ENCODE measurements at places on chromosomes 6 and 20.

GRCh38 chr6:145483191-145483996 lies 251.9 kb downstream of the EPM2A start:
- DNase-seq, result peak; percentile 25

DNA sequence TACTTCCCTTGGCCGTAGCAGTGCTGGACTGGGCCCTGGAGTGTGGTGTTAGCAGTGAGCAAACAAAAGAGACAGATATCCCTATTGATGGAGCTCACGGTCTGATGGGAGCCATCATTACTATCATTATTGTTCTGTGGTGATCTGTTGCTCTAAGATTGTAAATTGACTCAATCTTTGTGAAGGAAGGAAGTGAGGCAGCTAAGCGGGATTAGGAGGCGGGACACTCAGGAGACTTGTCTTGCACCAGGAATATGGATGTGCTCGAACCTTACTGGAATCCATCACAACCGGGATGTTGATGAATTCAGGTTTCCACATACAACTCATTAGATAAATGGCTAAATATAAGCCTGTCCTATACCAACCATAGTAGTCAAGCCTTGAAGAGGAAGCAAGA lies 25.5 kb upstream of the FAM50B start:
- no peak for DNase-seq

DNA sequence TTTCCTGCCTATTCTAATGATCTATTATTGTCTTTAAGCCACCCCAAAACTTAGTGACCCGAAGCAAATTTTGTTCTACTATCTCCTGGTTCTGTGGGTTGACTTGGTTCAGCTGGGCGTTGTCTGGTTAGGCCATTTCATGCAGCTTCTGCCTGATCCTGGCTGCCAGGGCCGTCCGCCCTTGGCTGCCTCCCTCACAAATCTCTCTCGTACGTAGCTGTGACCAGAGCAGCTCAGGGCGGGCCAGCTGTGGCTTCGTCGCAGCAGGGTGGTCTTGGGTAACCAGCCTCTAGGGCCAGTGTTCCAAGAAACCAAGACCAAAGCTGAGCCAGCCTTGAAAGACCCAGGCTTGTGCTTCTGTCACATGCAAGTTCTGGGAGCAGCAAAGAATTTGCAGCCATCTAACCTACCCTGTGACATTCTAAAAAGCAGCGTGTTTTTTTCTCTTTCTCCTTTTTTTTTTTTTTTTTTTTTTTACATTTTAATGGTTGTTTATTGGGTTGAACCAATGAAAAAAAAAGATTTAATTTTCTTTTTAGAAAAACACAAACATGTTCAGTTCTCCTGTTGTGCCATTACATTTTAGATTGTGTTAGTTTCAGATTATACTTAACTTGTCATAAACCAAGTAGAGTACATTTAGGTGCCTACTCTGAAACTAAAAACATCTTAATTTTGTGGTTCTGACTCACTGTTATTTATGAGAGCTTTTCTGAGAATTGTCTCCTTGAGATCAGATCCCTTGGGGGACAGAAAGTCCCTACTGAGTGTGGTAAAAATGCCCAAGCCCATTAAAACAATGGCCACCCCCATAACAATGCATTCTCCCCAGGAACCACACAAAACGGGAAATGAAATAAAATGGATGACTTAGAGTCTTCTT lies 83.9 kb downstream of the ZDHHC14 start:
- DNase-seq, result no peak

- DNase-seq, result no peak
These were observed 302.6 kb downstream of the GMDS start for GRCh38 chr6:1942834-1943233.

DNA sequence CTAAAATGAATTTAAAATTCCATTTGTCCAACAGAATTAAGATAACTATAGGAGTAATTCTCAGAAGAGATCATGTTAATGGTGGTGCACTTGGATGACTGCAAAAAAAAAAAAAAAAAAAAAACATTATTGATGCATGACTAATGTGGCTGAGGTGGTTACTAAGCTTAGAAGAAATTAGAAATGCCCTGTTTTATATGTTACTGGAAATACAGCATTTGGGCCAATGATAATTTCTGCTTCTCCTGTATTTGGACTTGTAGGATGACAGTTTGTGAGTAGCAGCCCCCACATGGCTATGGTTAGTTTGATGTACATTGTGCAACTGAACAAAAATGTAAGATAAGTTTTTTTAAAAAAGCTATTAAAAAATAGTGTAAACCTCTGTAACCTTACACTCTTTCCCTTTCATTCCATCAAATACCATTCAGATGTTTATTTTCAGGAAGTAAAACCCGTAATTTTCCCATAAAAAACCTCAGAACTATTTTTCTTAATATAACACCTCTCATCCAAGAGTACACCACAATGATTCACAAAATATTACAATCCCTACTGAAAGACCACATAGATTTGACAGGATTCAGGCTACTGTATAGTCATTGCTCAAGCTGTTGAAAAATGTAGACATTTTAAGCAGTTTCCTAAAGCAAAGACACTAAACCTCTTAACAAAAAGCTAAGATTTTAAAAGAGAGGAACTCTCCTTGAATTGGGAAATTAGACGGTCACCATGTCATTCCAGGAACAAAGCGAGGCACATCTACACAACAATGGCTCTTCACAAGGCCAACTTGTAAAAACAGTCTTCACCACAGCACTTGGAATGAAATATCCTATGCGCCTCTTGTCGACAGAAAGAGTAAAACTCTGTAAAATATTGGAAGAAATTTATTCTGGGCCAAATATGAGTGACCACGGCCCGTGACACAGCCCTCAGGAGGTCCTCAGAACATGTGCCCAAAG lies 83.0 kb downstream of the WDR27 start:
- no peak for DNase-seq

DNA sequence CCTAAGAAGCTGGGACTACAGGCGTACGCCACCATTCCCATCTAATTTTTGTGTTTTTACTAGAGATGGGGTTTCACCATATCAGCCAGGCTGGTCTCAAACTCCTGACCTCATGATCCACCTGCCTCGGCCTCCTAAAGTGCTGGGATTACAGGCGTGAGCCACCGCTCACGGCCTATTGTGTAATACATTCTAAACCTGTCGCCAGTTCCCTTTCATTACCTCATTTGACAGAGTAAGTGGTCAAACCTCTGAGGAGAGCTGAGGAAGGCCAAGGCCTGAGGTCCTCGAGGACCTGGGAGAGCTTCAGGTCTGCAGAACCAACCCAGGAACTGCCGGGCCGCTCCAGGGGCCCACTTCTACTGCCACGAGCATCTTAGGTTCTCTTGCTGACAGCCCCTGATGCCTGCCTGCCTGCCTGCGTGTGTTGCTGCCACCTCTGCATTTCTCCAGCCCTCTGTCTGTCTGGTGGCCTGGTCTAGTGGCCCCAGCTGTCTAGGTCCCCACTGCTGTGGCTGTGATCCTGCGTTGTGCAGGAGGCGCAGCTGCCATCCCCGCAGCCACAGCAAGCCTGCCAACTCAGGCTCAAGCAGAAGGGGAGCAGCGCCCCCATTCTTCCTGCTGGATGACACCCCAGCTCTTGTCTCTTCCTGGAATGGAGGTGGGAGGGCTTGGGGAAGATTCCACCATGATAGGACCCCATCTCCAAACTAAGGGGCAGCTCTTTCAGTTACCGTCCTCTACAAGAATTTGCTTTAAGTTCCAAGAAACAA lies 45.3 kb downstream of the PRR18 start:
- no peak for DNase-seq

- no peak for DNase-seq
These were observed 233.9 kb upstream of the SYNDIG1 start for GRCh38 chr20:24235296-24236175.

DNA sequence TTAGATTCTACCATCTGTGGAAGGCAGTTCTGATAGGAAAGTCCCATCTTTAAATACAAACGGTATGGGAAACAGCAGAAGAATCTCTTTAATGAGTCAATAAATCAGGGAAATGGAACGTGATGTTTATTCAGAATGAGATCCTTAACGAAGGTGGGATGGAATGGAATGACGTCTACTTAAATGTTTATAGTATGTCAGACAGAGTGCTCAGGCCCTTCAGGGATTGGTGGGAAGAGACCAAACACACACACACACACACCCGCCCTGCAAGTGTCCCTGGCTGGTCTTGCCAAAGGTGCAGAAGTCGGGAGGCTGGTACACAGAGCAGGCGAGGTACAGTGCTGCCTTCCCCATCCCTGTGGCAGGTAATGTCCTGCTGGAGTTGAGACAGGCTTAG lies 164.0 kb downstream of the FARS2 start:
- peak; percentile 87 for DNase-seq

DNA sequence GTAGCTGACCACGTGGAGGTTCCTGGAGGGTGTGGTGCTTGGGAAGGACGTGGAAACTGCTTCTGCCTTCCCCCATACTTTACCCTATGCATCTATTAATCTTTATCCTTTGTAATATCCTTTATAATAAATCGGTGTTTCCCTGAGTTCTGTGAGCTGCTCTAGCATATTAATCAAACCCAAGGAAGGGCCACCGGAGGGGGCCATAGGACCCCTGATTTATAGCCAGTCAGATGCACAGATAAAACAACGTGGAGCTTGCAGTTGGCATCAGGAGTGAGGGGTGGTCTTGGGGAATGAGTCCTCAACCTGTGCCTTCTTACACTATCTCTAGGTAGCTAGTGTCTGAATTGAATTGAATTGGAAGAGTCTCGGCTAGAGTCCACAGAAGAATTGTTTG lies 36.5 kb upstream of the TFAP2A start:
- DNase-seq, result no peak

- DNase-seq, result no peak
These were observed 74.1 kb upstream of the TOX2 start for GRCh38 chr20:43840382-43841070.

DNA sequence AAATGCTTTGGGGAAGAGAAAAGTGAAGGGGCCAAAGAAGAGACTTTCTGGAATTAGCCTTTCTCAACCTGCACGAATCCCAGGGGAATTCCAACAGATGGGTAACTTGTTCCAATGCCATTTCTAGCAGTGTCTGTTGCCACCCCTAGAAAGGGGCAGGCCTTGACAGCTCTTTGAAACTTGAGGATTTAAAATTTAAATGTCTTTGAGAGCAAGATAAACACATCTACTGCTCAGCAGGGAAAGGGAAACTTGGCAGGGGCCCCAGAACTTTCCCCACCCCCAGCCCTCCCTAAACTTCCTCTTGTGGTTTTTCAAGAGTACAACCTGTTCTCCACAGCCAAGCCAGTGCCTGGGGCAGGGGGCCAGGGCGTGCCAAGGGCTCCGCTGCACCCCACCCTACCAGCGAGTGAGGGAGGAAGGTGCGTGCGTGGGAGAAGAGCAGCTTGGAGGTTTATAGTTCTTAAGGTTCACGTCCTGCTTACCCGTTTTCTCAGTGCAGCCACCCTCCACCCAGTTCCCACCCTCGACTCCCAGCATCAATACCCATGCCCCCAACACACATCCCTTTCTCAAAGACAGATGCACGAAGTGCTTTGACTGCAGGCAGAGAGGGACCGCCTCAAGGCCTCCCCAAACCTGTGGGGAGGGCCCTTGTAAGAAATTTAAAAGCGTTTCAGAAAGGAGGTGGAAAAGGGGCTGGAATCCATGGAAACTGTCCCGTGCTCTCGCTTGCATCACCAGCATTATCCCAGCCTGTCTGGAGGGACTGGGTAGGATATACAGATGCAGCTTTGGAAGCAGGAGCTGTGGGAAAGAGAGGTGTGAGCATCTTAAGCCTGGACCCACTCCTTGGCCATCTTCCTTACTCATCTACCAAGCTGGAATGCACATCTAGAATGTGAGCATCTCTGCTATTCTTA lies 4.5 kb upstream of the TAF8 start:
- peak; percentile 80 for DNase-seq

DNA sequence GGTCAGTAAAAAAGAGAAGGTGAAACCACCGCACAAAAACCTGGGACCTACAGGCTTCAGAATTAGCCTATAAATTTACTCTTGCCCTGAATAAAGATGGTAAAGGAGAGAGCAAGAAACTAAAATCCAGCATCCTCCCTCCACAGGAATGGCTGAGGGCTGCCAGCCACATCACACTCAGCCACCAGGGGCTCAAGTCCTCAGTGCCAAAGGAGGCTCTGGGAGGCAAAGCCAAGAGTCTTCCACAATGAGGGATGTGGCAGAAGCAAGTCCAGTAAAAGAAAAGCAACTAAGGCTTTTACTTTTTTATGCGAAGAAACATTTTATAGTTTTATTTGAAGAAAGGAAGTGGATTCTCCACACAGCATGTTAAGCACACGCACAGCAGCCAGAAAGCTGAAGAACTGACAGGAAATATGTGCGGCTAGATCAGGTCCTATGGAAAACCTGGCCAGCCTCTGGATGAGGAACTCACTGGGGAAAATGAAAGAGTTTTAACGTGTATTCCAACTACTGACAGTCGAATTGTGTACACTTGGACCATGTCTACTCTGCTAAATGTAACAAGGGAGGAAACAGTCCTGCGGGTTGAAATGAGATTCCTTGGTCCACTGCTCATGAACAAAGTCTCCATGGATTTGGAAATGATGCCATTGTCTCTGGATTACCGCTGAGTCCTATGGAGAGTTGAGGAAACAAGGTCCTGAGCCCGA lies 219.4 kb upstream of the SSTR4 start:
- no peak for DNase-seq

DNA sequence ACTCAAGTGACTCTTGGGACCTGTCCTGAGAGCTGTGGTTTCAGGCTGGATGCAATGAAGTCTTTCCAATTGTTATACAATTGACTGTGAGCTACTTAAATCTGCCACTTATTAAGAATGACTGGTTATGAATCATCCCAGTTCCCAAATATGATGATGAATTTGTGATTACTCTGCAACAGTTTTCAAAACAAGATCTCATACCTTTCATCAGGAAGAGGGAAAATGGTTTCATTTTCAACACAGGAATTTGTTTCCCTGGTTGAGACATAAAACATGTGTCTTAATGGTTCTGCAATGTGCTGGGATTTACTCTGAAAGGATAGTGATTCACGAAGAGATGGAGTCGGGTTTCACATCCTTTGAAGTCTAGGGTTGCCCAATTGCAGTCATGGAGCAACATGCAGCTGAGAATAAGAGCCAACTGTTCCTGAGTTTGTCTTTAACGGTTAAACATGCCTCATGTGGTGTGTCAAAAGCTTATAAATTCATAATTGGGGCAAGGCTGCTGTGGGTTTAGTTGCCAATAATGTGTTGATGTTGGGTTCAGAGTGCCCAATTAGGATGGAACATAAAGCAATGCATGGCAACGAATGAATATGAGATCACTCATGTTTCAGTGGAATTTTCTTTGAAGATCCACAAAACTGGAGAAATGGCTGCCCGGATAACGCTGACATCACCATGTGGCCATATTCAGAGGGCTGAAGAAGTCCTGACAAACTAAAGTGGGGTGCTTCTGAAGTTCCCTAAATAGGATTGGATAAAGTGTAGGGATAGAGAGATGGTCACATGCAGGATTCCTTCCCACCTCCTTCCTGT lies 41.0 kb downstream of the CYP24A1 start:
- DNase-seq, result no peak

GRCh38 chr6:1088492-1089001 lies 223.4 kb upstream of the FOXQ1 start:
- DNase-seq, result peak; percentile 95

- no peak for DNase-seq
These were observed 32.0 kb upstream of the SUMO4 start for GRCh38 chr6:149368065-149368464.

All from LNCaP clone FGC (cell line).